ENCODE measurements at places on chromosomes 2 and 18.

- no peak for DNase-seq
Measured at GRCh38 chr2:238066218-238066617, 5.4 kb downstream of the SCLY start.

DNA sequence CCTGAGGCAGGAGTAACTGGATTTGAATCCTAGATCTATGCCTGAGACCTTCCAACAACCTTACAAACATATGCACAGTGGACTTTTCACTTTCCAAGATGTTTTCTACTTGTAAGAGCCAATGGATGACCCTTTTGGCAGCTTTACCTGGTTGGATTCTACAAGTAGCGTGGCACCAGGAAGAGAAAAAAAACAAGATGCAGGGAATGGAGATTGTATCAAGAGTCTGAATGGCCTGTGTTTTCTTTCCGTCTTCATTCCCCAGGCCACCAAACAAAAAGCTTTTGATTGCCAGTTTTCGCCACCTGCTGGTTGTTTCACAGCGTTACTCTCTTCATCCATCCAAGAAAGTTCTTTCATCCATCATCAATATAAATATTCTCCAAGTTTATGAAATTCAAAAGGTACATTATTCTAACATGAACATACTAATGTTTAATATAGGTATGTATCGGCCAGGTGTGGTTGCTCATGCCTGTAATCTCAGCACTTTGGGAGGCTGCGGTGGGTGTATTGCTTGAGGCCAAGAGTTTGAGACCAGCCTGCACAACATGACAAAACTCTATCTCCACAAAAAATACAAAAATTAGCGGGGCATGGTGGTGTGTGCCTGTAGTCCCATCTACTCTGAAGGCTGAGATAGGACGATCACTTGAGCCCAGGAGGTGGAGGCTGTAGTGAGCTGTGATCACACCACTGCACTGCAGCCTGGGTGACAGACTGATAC lies 3.5 kb upstream of the BCL2 start:
- DNase-seq: peak; percentile 56

GRCh38 chr2:237058423-237058822 lies 27.3 kb upstream of the COPS8 start:
- DNase-seq: no peak

DNA sequence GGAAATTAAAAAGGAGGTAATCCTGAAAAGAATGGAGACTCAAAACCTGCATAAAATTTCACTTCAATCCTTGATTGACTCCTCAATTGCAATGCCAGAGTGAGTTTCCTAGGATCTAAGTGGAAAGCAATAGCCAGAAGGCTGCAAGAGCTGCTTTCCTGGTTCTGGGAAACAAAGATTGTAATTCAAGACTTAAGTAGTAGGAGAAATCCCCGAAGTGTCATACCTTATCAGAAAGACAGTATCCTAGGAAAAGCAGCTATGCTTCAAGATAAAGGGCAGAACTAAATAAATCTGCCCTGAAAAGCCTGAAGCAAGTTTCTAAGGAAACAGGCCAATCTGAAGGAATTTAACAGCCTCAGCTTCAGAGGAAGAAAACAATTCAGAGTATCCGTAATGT lies 390.2 kb downstream of the DSC3 start:
- DNase-seq: no peak

- DNase-seq: no peak
Measured at GRCh38 chr2:236600892-236601291, 31.3 kb downstream of the ACKR3 start.

DNA sequence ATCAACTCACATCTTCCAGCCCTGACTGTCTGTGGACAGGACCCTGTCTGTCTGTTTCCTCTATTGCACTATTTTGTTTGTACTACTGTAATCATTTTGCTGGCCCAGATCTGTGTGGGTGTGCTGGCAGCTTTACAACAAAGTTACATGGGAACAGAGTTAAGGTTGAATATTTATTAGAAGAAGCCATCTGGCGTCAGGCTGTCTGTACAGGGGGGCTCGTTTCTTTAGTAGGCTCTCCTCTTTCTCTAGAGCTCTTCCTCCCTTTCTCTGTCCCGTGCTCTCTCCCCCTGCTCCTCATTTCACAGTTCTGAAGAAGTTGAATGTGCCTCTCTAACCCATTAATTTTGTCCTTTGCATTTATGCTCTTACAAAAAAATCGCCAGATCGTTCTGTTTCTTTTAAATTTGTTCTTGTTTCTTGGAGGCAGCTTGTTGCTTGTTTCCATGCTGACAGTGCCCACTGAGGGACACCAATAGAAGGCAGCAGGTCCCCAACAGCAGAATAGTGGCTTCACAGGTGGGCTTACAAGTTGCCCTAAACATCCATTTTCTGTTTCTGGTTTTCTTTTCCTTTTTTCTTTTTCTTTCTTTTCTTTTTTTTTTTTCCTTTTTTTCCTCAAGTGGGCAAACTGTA lies 315.2 kb upstream of the ZEB2 start:
- DNase-seq: peak; percentile 65

- DNase-seq: no peak
Measured at GRCh38 chr2:67904566-67904965, 158.2 kb downstream of the C1D start.

DNA sequence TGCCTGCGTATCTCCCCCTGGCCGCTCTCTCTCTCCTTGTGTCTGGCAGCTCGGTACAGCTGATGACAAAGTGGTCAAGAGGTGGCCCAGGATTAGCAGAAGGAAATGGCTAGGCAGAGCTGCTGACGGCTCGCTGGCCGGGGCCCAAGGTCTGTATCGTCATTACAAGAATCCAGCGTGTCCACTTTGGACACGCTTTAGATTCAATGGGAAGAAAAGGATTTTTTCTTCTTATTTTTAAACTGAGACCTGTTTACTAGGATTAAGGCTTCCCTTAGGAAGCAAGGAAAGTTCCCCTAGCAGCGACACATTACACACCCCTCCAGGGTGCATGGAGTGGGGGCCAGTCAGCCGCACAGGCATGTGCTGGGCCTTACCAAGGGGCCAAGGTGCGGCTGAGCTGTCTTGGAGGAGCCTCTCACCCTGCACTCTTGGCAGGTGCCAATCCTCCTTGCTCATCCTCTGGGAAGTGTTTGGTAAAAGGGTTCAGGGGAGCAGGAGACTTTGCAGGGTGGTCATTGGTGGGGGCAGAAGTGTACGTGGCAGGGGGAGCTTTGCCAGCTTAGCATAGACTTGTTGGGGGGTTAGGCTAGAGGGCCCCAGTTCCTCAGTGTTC lies 76.8 kb downstream of the POLR1A start:
- peak; percentile 91 for DNase-seq

DNA sequence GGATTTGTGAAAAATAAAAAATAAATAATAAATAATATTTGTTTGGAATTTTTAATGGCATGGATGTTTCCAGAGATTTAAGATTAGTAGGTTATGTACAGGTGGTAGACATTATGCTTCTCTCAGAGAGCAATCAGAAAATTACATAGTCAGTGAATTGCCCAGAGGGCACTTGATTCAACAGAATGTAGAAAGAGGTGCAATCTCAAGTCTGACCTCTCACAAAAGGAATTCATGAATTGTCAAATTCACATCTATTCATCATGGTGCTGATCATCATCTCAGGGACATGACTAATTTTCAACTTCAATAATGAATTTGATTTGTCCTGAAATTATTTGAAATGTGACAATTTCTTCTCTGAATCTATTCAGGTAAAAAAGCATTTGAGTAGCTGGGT lies 172.5 kb downstream of the PDE11A start:
- no peak for DNase-seq

DNA sequence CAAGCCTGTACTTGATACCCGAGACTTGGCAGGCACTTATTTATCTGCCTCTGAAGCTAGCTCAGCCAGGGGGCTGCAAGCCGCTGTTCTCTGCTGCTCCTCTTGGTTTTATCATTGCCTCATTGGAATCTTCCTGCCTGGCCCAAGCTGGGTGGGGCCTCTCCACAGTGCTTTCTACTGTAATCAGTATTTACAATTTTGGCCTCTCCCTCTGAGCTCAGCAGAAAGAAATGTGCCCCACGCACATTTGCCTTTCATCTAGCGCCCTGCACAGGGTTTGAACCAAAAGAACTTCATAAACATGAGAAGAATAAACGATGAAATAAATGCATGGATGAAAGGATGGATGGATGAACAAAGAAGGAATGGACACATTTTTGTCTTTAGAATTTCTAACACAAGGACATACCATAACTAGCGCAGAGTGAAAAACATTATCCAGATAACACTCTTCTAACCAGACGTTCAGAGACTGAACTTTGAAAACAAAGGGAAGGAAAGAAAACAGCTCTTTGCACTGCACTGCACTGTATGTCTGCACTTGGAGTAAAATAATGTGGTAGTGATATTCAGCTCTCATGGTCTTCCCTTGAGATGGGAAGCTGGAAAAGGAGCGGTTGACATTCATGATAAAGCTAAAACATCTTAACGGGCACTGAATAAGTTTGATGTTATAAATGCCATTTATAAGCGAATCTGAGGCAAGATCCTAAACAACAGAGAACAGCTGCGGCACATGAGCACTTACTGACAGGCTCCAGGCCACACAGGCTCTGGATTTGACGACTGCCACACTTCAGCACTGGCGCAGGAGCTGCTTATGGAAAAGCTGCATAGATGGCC lies 86.8 kb upstream of the SP3 start:
- DNase-seq: no peak

GRCh38 chr2:128807317-128807716 lies 488.6 kb upstream of the HS6ST1 start:
- DNase-seq: no peak

DNA sequence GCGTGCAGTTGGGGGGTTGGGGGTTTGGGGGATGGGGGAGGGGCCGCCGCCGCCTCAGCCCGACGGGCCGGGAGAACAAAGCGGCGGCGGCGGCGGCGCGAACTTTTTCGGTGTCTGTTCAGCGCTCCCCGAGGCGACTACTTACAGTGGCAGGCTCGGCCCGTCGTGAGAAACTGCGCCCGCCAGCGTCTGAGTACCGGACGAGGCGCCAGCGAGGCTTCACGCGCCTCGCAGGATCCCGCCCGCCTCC lies 172 bp downstream of the PRKD3 start:
- peak; percentile 88 for DNase-seq

DNA sequence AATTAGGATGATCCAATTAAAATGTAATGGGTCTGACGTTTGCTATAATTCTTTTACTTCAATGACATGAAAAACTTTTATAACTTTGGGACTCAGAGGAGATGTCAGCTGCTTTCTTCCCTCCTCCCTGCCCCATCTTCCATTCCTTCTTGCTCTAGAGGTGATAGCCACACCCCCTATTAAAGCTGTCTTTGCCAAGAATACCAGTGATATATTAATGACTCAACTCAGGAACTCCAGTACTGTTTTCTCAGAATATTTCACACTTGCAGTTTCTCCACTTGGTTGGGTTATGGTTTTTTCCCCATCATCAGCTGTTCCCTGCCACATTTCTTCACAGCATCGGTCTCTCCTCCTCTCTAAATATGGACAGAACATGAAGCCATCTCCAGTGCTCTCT lies 184.0 kb downstream of the KCNE4 start:
- no peak for DNase-seq

- DNase-seq: peak; percentile 70
Measured at GRCh38 chr2:85661139-85661858, 6.7 kb downstream of the SFTPB start.

DNA sequence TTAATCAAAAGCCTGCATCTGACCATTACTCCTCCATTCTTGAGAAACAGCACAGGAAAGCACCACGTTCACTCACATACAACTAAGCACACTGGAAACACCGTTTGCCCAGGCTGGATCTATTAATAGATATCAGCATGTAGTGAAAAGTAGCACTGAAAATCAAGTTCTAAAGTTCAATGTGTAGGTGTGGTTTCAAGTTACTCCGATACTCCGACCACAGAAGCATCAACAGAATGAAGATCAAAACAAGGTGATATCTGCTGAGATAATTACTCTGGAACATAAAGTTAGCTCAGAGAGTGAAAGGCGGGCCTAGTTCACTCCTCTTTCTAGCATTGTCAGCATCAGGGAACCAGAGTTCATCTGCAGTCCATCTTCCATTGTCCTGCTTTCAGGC lies 1367.4 kb upstream of the ACVR2A start:
- DNase-seq: no peak

- no peak for DNase-seq
Measured at GRCh38 chr18:5166606-5167280, 30.3 kb downstream of the AKAIN1 start.

DNA sequence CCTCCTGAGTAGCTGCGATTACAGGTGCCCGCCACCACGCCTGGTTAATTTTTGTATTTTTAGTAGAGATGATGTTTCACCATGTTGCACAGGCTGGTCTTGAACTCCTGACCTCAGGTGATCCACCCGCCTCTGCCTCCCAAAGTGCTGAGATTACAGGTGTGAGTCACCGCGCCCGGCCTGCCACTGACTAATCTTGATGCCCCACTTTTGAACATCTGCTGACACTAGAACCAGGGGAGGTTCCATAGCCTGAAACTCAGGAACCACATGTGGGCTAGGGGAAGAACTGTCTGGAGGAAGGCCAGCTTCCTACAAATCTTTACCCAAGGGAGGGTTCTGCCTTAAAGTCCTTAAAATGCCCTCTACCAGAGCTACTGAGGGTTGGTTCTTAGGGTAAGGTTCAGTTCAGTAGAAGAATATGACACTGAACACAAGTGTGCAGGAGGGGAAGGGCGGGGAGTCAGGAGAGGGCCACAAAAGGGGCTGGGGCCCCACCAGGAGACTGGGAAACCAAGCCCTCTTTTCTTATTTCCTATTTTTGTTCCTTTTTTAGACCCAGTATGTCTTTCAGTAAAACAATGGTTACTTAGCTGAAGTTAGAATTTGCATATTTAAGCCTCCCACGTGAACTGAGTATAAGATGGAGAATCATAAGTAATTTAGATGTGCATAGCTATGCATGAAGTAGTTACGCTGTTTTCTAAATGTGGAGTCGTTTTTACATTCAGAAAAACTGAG lies 6.3 kb upstream of the RAB31 start:
- DNase-seq: no peak

DNA sequence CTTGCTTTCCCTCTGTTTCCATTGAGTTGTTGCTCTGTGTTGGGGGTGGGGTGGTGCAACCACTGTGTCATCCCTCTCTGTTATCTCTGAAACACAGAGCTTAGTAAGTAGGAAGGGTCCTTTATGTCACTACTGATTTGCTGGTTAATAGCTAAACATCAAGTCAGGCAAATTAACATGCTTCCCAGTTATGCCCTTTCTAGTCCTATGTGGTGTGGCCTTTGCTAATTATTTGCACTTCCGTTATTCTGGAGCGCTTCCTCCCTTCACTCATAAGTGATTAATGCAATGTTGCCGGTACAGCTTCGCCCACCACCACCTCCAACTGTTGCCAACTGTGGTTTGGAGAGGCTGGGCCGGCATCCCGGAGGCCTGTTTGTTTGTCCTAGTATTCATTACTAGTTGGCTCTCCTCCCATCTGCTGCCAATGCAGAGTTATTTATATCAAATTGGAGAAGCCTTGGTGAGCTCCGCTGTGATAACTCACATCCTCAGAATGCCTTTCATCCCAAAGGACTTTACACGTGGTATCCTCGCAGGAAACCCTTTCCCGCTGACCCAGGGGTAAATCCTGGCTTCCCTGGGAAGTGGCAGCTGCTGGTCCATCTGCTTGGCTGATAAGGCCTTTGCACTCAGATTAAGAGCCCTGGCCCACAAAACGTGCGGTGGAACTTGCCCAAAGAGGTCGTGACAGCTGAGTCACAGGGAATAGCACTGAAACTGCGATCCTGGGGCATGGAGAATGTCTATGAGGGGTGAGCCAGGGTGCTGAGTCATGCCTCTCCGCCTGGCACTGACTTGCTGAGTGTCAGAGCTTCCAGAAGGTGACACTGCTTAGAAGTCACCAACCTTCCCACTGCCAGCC lies 72.0 kb upstream of the ZCCHC2 start:
- DNase-seq: peak; percentile 58

GRCh38 chr2:127087791-127088495 lies 19.0 kb downstream of the BIN1 start:
- DNase-seq: no peak

GRCh38 chr2:222734703-222735014 lies 63.2 kb downstream of the MOGAT1 start:
- DNase-seq: no peak
